ENCODE measurements at places on chromosomes 1 and 21. TPM values are rescaled to one million over a fixed set of nuclear protein-coding genes. Genes with fewer than 3 reads are reported as not detected.

DNA sequence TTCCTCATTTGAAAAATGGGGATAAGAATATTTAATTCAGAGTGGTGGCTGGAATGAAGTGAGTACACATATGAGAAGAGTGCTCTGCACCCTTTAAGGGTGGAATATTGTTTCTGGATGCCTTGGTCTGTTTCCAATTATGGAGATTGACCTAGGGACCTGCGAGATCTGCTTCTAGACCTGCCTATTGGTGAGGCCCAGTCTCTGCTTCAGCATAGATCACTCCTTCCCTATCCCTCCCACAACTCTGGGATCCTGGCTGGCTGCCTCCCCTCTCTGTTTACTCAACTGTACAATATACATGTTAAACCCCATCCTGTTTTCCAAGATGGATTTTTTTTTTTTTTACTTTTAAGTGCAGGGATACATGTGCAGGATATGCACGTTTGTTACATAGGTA lies 6.4 kb upstream of the LDLRAD1 start:
- no peak for DNase-seq

DNA sequence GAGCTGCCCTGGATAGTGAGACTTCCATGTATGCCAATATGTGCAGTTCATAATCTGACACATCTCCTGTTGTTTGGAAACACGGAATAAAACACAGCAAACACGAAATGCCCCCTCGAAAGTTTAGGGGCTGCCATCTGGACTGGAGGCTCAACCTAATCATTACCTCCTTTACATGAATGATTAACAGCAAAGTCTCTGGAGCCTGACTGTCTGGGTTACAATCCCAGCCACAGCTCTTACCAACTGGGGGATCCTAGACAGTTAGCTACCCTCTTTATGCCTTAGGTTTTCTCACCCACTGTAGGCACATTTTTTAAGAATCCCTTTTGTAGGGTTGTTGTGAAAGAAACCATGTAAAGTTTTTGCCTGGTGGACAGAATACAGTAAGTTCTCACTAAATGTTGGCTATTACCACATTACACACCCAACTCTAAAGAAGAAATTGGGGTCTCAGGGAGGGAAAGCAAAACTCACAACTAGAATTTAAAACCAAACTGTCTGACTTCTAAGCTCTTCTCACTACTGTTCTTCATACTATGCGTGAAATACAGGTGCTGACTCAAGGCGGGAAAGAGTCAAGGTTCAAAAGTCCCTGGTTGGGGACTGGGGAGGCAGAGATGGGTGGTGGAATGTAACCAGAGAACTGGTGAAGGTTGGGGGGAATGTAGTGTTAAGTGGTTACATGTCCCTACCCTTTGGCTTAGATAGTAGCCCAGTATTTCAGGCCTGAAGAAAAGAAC lies 24.2 kb downstream of the CYP4A22 start:
- DNase-seq: no peak

The RIPPLY3 gene
- not detected for total RNA-seq

The MIS18A gene
- total RNA-seq: 27.5 TPM

DNA sequence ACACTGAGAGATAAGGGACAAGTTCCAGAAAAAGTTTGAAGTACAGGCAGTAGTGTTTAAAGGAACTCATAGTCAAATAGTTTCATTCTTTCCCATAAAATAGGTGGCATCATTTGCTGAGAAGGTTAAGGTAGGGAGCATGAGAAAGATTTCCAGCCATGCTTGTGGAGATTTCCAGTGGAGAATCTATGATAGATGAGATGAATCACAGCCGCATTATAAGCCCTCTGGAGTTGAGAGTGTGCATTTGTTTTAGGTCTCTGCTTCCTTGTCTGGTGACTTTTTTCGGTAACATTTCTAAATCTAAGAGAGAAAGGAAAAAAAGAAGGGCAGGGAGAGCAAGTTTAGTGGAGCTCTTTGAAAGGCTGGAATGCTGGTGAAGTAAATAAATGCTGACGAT lies 108.7 kb downstream of the DISP1 start:
- no peak for DNase-seq

DNA sequence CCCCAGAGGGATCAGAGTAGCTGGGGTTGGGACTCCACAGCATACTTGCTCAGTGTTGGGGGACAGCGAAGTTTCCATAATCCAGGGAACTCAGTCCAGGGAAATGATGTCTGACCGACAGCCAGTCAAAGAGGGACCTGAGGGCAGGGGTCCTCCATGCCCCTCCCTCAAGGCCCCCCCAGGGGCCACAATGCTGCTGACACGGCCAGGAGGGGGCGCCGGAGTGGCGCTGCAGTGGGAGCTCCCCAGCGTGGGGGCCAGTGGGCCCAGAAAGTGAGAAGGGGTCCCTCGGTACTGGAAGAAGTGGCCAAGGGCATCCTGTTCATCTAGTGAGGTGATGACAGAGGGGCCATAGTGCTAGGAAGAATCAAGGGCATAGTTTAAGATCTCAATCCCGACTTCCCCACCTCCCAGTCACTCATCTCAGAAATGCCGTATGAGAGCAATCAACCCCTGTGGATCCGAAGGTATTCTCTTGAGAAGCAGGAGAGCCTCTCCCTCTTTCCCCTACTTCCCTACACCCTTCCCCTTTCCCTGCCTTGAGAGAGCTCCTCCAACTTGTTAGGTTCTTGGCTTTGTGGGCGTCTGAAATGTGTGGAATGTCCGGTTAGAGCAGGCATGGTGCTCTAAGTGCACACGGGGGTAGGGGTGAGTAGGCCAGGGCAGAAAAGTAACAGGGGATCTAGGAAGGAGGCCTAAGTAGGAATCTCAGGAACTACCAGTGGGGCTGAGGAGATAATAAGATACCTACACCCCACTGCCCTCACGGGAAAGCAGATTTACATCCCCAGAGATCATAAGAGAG lies 4.1 kb downstream of the NUDT17 start:
- DNase-seq: no peak

- DNase-seq: no peak
Measured at GRCh38 chr1:226424221-226425003, 16.5 kb upstream of the PARP1 start.

- no peak for DNase-seq
Measured at GRCh38 chr1:201742476-201742875, 86.5 kb upstream of the IPO9 start.

The LAMB3 gene
- 0.78 TPM for total RNA-seq

DNA sequence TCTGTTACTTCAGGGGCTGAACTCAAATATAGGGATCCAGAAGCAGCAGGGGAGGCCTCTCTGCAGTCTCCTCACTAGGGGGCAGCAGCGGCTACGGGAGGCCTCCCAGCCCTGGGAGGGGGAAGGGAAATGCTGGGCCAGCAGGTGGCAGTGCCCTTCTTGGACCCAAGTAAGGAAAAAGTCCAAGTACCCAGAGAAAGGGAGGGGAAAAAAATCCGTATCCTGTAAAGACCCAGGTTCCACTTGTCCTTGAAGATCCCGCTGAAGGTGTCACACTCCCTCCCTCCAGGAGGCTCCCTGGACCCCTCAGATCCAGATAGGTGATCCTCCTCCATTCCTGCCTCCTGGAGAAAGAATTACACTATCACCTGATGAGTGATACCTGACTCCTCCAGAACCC lies 14.1 kb upstream of the NUAK2 start:
- DNase-seq: peak; percentile 84

The DLGAP3 gene
- 0.39 TPM for total RNA-seq

DNA sequence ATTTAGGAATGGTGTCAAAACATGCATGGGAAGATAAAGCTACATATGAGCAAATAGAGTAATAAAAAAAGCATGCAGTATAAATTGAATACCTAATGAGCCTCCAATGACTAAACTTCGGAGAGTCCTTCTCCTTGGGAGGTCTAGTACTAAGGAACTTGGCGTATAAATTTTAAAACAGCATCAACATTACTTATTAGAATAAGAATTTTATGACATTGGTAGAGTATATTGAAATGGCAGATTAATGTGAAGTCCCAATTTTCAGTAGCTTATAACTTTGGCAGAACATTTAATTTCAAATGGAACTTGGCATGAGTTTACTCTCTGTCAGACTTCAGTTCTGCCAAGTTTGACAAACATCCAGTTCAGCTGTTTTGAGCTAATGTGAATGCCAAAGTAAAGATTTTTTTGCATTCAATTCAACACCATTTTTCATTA lies 104.7 kb upstream of the RGS18 start:
- DNase-seq: no peak

DNA sequence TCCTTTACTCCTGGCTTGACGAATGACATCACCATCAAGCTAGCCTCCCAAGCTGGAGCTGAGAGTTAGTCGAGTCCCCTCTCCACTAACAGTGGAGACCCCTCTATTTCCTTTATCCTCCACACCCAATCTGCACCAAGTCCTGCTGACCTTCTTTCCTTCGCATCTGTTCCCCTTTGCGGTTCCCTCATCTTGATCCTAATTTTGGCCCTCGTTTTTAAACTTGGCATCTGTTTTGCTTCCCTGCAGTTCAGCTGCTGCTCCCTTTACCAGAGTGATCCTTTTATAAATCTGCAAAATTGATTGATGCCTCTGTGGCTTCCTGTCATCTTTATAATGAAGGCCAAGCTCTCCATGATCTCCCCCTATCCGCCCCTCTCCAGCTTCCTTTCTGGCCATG lies 49.0 kb upstream of the TSPAN2 start:
- DNase-seq: no peak

DNA sequence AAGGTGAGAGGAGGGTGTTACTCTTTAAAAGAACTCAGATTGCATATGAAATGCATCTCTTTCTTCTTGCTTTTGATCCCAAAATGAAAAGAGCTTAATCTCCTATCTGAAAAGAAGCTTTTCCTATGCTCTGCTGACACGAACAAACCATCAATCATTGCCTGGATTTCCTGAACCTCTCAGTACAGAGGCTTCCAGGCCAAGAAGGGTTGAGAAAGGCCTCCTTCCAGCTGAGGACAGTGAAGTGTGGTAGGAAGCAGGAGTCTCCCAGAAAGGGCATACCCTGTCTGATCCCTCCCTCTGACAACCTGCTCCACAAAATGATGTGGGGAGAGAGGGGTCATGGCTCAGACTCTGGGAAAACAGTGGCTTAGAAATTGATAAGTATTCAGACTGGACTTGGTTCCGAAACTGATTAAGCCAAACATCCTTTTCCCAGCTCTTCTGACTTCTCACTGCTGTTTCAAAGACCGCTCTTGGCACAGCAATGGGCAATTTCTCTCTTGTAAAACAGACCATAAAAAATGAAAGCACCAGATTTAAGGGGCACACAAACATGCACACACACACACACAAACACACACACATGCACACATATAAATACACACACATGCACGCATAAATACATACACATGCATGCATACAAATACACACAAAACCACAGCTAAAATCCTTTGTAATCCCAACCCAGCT lies 310.3 kb downstream of the SIPA1L2 start:
- DNase-seq: no peak

DNA sequence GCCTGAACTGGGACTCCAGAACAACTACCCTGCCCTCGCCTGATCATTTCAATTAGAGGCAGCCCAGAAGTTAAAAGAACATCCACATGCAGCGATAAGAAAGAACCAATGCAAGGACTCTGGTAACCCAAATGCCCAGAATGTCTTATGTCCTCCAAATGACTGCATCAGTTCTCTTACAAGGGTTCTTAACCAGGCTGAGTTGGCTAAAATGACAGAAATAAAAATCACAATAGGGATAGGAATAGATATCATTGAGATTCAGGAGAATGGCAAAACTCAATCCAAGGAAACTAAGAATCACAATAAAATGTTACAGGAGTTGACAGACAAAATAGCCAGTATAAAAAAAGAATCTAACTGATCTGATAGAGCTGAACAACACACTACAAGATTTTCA lies 80.1 kb upstream of the PTGFR start:
- no peak for DNase-seq

DNA sequence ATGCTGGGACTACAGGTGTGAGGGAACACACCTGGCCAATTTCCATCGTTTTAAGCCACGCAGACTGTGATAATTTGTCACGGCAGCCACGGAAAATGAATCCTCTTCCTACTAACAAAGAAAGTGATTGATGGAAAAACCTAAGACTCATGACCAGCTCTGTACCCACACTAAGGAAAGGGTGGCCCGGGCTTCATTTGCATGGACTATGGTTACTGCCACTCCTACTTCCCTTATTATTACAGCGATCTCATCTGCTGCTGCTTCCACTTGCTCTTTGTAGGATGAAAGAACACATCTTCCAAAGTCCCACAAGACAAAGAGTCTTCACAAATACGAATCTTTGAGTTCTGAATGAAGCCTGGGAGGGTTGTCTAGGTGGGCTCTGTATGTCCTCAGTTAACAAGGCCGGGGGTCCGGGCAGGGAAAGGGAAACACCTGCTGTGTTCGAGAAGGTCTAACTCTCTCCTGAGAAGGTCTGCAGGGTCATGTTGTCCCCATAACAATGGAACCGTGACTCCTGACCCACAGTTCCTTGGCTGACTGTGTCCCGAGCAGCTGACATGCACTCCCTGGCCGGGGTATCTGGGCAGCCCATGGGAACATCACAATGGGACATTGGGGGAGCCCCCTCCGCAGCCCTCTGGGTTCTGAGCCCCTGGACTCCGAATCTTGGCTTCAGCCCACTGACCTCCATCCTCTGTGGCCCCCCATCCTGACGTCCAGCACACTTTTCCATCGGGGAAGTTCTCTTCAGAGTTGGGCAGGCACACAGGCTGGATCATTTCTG lies 13.3 kb upstream of the TFF1 start:
- DNase-seq: no peak

The CACNA1S gene
- total RNA-seq: not detected

DNA sequence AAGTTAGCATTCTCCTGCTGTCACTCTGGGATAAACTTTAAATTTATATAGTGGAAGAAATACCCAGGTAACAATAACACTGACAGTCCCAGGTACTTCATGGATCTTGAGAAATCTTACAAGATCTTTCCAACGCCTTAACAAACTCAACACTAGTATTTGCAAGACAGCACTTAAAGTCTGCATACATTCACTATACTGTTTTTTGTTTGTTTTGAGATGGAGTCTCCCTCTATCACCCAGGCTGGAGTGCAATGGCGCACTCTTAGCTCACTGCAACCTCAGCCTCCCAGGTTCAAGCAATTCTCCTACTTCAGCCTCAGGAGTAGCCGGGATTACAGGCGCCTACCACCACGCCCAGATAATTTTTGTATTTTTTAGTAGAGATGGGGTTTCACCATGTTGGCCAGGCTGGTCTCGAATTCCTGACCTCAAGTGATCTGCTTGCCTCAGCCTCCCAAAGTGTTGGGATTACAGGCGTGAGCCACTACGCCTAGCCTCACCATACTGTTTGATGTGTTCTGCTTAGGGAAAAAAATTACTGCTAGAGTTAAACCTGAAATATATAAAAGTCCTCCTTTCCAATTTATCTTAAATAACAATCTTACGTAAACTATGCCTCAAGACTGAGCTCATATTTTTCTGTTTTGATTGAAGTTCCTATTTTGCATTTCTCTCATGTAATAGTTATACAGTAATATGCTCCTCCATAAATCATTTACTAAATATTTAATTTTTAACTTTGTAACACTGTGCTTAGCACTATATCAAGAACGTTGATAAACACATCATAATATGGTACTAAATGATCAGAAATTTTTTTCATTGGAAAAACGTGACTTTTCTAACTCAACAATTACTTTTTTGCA lies 17.5 kb downstream of the EYA3 start:
- no peak for DNase-seq

- no peak for DNase-seq
Measured at GRCh38 chr1:205978676-205979075, 24.5 kb downstream of the RAB7B start.
